Pulmonary artery endothelial cell (primary cell): ENCODE measurements at places on chromosomes 1 and 21. TPM values are rescaled to one million over a fixed set of nuclear protein-coding genes. Genes with fewer than 3 reads are reported as not detected.

Gene KCNA3
- not detected in 2 replicates for total RNA-seq

DNA sequence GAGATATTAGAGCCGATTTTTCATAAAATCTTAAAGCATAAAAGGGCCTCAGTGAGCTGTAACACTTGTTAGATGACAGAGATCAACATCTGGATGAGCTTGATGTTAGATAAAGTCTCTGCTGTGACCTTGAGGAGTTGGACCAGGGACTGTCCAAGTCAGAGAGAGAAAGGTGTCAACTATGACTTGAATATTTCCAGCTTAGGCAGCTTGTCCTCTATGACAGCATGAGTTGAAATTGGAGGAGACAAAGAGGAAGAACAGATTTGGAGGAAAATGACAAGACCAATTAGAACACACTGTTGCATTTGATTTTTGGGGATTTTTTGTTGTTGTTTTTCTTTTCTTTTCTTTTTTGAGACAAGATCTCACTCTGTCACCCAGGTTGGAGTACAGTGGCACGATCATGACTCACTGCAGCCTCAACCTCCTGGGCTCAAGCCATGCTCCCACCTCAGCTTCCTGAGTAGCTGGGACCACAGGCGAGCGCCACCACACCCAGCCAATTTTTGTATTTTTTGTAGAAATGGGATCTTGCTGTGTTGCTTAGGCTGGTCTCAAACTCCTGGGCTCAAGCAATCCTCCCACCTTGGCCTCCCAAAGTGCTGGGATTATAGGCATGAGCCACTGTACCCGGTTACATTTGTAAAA, 35.3 kb upstream of the CLIC4 start:
- DNase-seq, result no peak

GRCh38 chr1:204461331-204462228, 33.0 kb downstream of the PIK3C2B start:
- peak; percentile 90 for DNase-seq

- DNase-seq, result no peak
Observed at GRCh38 chr21:17482928-17483327, 29.9 kb upstream of the CXADR start.

DNA sequence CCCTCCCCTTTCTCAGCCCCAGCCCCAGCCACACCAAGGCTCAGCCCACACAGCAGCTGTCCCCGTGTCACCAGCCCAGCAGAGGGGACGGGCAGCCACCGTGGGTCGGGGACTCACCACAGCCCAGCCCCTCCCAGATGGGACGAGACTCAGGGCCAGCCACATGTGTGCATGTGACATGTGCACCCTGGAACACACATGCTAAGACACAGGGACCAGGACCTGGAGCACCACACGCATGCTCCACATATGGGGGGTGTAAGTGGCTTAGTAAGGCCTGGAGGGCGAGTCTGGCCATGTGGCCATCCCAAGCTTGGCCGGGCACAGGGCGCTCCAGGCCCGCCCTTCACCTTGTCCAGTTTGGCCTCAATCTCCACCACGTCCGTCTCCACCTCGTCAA, 4.0 kb downstream of the ACAP3 start:
- no peak for DNase-seq

- DNase-seq, result no peak
Observed at GRCh38 chr1:21734526-21734925, 48.4 kb downstream of the USP48 start.
